GM12864 (cell line): ENCODE measurements at places on chromosomes 3 and 15.
A peak's percentile ranks its signal among the peaks of the same experiment; 100 is the strongest.

DNA sequence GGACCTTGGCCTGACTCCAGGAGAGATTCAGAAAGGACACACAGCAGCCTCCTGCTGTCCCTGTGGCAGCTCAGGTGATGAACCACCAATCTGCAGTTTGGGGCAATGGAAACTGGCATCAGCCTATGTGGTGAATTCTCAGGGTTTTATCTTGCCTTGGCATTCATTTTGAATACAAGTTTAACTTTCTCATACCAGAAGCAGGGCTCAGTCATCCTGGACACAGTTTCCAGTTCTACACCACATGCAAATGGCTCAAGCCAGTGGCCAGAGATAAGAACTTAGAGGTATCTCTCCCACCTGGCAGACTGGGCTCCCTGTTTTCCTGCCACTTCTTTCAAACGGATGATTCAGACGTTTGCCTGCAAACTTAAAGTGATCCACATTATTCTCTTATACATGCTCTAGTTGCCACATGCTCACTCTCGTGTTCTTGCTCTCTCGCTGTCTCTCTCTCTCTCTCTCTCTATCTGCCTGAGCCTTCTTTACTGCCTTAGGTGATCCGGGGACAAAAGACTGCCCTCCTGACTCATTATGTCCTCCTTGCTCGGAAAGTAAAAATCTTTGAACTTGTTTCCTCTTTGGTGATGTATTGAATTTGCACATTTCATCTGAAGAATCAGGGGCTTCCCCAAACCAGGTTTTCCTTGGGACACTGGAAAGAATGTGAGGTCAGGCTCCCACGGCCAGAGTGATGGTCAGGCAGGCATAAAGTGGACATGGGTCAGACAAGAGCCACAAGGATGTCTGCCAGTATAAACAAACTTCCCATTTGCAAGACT is 99.6 kb upstream of the STT3B start:
- no peak for DNase-seq

DNA sequence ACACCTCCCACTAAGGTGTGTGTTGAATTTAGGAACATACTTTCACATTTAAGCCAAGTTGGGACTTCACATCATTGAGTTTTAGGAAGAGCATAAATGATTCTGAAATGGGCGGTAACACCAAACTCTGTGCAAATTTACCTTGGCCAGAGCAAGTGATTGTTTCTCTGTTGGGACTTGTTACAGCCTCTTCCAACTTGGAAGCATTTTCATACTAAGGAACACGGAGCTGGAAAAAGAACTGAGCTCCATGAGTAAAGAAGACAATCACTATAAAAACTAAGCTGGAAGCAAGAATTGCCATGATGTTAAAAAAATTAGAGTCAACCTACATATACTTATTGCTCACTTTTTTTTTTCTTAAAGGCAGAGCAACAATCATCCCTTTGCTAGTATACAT is 371.3 kb downstream of the ERC2 start:
- DNase-seq = no peak

DNA sequence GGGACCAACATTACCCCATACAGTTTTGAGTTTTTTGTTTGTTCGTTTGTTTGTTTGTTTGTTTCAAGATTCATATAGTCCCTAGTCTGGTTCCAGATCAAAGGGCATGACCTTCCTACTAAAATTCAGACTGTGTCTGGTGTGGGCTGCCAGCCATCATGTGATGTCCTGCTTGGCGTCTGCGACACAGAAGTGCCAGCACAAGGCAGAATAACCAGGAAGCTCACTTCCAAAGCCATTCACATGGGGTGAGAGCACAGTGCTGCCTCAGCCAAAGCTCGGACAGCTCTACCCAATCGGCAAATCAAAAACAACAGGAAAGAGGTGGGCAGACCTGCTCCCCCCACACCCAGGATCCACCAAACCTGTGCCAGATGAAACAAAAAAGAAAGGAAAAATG is 142.6 kb upstream of the THBS1 start:
- DNase-seq = no peak

GRCh38 chr3:172707030-172707429 is 3.8 kb downstream of the NCEH1 start:
- DNase-seq = no peak

- DNase-seq = peak; percentile 12
Observed at GRCh38 chr15:44584162-44584749, 47.3 kb downstream of the EIF3J start.

- DNase-seq = no peak
Observed at GRCh38 chr3:107188262-107188661, 189.0 kb upstream of the CCDC54 start.

GRCh38 chr3:183285828-183286457 is 32.9 kb downstream of the B3GNT5 start:
- peak; percentile 74 for DNase-seq

DNA sequence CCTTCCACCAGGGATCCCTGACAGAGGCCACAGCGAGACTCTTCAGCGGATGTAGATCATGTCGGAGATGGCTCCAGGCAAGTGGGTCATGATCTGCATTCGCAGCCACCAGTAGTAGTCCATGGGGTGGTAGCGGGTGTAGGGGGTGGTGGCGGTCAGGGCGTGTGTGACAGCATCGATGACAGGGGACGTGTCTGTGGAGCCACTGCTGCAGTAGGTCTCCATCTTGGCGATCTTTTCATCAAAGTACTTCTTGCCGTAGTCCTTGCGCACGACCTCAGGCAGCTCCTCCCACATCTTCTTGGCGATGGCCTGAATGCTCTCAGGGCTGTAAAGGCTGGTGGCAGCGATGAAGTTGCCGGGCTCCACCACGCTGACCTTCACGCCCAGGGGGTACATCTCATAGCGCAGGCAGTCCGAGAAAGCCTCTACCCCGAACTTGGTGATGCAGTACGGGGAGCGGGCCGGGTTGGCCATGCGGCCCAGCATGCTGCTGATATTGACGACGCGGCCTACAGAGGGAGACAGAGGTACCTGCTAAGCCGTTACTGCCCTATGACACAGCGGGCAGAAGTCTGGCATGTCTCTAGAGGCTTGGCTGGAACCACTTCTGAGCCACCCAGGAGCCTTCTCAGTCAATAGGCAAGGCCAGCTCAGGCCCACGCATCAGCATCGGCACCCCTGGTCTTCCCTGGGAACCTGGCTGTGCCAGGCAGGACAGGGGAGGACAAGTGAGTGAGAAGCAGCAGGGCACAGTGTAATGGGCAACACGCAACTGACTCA is 43.7 kb downstream of the BDH1 start:
- DNase-seq = no peak

- no peak for DNase-seq
Observed at GRCh38 chr15:88894819-88895767, at the start of gene HAPLN3. Gene HAPLN3 (minus strand): TSS chr15:88895544. CDS start chr15:88887298, 8,246 bp downstream.

- no peak for DNase-seq
Observed at GRCh38 chr15:31062310-31062847, 39.1 kb downstream of the TRPM1 start.

- no peak for DNase-seq
Observed at GRCh38 chr15:78047761-78048627, 29.5 kb downstream of the TBC1D2B start.

GRCh38 chr3:15820911-15821310 is 23.1 kb upstream of the ANKRD28 start:
- DNase-seq = no peak

DNA sequence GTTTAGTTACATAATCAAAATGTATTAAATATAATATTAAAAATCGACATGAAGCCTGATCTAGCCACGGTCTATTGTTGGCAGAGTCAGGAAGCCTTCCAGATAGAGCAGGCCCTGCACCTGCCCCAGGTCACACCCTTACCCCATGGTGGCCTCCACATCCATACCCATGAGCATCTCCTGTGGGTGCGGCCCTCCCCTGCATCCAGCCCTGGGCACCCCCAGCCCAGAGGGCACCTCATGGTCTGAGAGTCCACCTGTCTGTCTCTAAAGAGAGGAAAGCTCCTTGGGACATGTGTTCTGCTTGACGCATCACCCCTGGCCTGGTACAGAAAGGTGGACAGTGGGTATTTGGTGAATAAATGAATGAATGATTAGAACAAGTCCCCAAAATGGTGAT is 37.2 kb upstream of the CSPG4 start:
- DNase-seq = no peak

- no peak for DNase-seq
Observed at GRCh38 chr3:96319166-96319565, 495.2 kb upstream of the EPHA6 start.

DNA sequence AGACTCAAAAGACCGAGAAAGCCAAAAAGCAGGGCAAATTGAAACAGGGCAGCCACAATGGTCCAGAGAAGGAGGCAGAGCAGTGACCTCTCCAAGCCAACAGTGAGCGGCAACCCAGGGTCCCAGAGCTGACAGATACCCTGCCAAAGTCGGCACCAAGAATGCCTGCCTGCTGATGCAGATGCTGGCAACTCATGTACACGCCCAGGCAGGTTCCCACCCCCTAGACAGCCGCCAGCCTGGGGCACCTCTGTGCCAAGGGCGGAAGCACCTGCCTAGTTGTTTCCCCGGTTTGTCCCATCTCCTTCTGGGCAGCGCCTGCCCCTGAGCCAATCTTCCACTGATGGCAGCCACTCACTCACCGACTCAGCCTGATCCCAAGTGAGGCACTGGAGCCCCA is 22.1 kb downstream of the KLHL25 start:
- no peak for DNase-seq

DNA sequence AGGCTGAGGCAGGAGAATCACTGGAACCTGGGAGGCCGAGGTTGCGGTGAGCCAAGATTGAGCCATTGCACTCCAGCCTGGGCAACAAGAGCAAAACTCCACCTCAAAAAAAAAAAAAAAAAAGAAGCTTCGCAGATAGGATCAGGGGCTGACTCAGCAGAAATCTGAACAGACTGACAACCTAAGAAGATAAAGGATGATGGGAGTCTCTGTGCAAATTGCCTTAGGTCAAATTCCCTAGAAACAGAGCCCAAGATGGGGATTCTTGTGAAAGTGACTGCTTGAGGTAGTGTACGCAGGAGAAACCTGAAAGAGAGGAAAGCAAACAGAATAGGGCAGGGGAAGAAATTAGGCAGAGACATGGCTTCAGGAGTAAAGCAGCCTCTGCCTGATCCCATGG is 160.8 kb upstream of the LRIG1 start:
- no peak for DNase-seq
